ENCODE measurements at places on chromosomes 3 and 15. TPM values are rescaled to one million over a fixed set of nuclear protein-coding genes. Genes with fewer than 3 reads are reported as not detected.

Gene NR2E3
- 0.31 TPM for total RNA-seq

Gene TNNC1
- total RNA-seq, result 2.4 TPM

Gene GREM1
- total RNA-seq, result 12.0 TPM

Gene EOMES
- 0.67 TPM for total RNA-seq

Gene KIF7
- 4.7 TPM for total RNA-seq

Gene BNC1
- total RNA-seq, result 0.05 TPM

Gene CIB2
- total RNA-seq, result 20.5 TPM

Gene SLC6A20
- 0.29 TPM for total RNA-seq

Gene NDN
- 2.7 TPM for total RNA-seq

Gene RASGRP1
- total RNA-seq, result 3.4 TPM

DNA sequence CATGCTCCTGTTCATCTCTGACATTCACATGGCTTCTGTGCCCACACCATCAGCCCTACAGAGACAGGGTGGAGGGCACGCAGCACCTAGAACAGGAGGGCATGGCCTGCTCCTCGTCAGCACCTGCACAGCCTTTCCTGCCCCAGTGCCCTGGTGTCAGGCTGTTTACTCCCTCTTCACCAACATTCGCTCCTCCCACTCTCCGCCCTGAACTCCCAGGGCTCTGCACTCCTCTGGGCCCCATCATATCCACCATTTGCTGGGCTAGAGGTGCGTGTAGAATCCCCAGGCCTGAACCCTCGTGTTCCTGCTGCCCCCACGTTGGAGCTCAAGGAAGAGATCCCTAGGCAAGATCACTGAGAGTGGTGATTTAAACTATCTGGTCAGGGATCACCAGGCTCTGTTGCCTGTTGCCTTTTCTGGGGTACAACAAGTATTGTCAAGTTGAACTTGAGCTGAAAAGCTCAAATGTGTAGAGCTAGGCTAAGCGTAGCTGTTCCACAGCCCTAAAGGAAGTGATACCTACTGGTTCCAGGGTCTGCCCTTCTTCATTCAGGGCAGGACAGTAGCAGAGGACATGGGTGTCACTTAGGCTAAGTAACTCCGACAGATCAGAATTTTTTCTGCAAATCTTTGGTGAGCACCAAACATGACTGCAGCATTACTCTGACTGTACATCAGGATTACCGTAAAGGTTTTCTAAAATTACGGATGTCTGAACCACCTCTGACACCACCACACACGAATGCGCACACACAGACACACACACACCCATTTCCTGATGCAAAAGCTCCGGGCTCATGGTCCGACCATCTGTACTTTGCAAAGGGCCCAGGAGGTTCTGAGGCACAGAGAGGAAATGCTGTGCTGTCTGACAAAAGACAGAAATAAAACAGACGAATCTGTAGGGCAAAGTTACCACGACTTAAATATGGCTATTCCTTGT lies 43.7 kb upstream of the GNB5 start:
- ATAC-seq, result no peak

DNA sequence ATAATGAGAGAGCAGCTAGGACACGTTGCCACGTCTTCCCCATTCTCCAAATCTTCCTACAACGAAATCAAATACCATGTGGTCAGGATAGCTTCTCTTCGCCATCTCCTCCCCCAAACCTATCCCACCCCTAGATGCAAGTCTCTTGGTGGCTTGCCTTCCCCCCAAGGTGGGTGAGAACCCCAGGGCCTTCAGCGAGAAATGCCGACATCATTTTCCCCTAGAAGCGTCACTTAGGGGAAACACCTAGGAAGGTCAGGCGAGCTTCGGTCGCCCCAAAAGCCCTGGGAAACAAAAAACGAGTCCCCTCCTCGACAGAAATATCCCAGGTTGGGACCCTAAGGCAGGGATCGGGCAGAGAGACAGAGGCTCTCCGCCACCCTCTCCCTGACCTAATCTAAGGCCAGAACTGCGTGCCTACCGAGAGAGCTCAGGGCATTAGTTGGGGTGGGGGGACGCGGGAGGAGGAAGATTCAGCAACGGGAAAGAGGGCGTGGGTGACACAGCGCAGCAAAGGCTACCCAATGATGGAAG lies 502 bp downstream of the DPH3 start:
- ATAC-seq, result no peak

DNA sequence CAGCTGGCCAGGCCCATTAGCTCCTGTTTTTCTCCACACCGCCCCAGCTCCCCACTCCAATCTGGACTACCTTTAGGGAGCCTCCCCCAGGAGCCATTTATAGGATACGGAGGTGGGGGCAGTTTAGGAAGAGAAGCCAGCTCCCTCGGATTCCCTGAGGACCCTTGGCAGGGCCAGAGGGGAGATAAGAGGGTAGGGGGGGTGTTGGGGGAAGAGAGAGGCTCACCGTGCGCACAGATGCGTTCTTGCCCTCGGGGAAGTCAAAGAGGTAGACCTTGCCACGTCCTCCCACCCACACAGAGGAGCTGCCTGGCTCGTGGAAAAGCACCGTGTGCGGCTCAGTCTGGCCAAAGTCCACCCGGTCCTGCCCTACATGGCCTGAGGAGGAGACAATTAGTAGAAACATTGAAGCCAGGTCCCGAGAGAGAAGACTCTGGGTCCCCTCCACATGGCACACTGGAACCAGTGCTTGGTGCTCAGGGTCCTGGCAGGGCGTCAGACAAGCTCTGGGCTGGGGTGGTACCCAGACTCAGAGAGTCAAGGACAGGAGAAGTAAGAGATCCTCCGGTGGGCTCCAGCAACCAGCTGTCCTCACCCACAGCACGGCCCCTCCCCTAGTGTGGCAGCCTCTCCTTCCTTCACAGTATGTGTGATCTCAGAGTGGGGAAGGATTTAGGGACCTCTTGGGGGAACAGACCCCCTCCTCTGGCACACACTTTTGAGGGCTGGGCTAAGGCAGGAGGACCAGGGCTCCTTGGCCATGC lies 15.0 kb downstream of the SEMA7A start:
- ATAC-seq, result no peak

- no peak for ATAC-seq
These were observed 316.7 kb upstream of the AGTR1 start for GRCh38 chr3:148381051-148381450.

DNA sequence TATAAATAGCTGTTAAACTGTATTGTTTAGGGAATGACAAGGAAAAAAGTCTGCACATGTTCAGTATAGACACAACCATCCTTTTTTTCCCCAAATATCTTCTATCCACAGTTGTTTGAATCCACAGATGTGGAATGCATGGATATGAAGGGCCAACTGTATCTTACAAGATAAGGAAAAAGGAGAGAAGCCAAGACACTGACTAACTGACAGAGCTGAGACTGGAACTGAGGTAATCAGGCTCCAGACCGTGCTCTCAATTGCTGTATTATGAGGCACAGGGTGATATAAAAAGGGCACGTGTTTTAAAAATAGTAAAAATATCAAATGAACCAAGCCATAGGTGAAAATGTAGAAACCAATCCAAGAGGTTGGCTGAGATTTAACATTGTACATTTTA lies 49.0 kb downstream of the DHX36 start:
- ATAC-seq, result no peak

DNA sequence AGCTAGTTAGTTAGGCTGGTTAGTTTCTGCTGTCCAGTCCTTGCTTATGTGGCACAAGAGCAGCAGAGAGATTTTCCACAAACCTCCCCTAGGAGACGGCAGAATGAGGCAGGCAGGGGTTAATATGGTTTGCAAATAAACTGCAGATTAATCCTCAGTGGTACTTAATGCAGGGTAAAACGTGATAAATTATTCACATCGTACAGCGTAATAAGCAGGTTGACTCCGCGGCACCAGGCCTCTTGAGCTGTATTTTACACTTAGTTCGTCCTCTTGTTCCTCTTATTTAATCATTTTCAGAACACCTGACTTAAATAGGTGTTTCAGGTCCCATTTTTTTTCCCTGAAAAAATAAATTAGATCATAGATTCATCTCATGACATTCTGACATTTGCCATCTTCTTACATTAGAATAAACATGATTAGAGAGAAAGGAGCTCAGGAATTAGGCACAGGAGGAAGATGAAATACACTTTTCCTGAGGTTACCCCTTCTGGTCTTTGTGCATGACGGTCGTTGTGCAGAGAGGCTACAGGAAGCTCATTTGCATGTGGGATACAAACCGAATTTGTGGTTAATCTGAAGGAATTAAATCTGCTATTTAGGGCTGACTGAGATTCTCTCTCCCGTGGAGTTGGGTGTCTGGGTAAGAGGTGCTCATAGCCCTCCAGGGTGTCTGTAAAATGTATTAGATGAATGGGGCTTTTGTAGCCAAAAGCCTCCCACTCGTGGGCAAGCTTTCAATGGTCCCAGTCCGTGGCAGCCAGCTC lies 27.1 kb upstream of the VPS8 start:
- ATAC-seq, result no peak

DNA sequence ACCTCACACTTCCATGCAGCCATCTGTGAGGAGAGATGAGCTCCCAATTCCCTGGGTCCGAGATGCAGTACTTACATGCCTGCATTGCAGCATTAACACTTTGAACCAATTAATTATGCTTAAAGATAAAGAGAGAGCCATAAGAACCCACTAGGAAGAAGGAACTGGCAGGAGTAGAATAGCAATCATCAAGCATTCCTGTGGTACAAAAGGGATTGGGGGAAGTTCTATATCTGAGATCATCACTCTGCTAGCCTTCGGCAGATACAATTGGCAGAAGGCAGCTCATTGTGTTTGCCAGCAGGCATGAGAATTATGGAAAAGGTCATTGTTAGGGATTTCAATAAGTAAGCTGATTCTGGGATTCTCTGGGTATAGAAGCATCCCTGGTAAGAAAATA lies 891.4 kb downstream of the NTRK3 start:
- ATAC-seq, result no peak

DNA sequence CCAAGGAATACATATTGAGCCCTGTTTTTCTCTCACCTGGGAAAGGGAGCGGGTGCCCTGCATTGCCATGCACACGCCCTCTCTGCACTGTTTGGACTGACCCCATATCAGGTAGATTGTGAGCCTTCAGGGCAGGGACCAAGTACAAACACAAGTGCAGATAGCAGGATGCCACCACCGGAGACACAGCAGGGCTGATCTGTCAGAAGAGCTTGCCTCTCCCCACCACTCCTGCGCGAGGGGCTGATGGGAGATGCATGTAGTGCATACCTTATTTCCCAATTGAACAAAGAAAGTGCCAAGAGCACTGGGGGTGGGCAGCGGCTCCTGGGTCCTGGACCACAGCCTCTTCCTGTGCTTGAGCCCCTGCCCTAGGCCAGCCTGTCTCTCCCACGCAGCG lies 9.0 kb upstream of the SLCO2A1 start:
- ATAC-seq, result no peak

GRCh38 chr3:39106851-39107387 lies 508 bp downstream of the GORASP1 start:
- peak; percentile 58 for ATAC-seq

DNA sequence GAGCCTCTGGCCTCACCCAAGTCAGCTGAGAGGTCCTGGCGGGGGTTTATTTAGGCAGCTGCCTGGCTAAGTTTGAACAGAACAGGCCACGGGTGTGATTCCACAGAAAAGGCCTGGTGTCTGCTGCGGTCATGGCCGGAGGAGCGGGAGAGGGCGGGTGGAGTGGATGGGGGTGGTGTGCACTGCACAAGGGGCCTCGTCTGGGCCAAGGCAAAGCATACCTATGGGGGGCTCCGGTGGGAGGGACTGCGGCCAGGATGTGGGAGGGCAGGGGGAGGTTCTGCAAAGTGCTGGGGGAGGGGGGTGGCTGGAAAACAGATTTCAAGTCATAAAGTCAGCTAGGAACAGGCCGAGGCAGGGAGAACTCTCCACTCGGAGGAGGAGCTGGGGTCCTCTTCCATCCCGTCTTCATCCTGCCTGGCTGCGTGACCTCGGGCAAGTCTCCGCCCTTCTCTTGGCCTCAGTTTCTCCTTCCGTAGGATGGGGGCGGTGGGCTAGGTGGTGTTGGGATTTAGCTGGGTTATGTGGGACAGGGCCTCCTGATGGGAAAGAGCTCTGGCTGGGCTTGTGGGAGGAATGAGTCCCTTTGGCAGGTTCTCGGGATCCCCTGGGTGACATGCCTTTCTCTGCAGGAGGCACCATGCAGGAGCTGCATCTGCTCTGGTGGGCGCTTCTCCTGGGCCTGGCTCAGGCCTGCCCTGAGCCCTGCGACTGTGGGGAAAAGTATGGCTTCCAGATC lies 878 bp downstream of the ISLR start:
- ATAC-seq, result no peak

DNA sequence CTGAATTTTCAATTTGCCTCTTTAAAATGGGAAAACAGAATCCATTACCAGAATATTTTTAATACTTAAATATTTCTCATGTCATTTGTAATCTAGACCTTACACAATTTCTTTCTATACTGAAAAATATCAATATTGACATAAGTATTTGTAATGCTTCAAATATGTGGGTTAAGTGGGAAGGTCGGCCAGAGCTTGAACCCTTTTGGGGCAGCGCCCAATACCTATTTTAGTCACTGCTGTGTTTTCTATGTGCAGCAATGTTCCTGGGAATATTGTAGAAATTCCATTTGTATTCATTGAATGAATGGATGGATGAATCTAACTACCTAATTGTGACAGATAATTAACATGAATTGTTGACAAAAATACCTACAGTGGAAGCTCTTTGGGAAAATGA lies 459.7 kb upstream of the ZNF717 start:
- no peak for ATAC-seq

GRCh38 chr3:54309601-54310000 lies 187.2 kb downstream of the CACNA2D3 start:
- no peak for ATAC-seq

DNA sequence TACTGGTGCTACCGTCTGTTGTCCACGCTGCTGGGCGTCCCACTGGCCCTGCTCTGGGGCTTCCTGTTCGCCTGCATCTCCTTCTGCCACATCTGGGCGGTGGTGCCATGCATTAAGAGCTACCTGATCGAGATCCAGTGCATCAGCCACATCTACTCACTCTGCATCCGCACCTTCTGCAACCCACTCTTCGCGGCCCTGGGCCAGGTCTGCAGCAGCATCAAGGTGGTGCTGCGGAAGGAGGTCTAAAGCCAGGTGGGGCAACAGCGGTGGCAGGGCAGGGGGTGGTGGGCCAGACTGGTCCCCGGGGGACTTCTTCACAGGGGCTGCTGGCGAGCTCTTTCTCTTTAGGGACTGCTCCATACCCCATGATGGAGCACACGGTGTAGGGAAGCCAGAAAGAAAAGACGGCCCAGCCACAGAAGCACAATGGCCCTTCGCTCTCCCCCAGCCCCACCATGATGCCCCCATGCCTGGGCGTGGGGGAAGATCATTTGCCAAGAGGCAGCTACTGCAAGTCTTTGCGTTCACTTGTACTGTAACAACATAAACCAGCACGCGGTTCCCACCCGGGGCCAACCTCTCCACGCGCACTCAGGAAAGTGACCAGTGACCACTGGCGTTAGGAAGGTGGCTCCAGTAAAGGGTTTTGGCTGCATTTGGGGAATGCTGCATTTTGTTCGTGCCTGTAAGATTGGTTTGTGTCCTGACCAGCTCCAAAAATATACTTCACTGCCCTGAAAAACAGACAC lies 12.2 kb downstream of the CAV3 start:
- ATAC-seq, result no peak

All from motor neuron (in vitro differentiated cells).